GM03348 (cell line): ENCODE measurements at places on chromosomes 12 and 14.

DNA sequence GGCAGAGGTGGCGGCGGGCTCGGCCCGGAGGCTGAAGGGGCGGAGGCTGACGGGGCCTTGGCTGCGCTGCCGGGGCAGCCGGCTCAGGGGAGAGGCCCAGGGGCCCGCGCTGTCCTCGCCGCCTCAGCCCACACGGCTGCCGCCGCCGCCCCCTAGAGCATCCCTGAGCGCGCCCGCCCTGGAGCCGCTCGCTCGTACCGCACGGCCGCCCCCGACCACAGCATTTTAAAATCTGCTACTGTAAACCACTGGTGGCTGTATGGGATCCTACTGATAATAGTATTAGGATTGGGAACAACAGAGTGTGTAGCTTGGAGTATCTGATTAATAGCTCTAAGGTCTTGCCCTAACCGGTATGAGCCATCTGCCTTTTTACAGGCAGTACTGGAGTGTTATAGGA is 22.2 kb upstream of the EDDM3A start:
- DNase-seq, result peak; percentile 10

DNA sequence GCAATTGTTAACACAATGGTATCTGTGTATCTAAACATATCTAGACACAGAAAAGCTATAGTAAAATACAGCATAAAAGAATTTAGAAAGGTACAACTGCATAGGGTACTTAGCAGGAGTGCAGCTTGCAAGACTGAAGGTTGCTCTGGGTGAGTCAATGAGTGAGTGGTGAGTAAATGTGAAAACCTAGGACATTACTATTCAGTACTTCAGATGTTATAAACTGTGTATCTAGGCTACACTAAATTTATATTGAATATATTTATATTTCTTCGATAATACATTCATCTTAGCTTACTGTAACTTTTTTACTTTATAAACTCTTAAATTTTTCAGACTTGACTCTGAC is 409.0 kb upstream of the DCN start:
- no peak for DNase-seq

DNA sequence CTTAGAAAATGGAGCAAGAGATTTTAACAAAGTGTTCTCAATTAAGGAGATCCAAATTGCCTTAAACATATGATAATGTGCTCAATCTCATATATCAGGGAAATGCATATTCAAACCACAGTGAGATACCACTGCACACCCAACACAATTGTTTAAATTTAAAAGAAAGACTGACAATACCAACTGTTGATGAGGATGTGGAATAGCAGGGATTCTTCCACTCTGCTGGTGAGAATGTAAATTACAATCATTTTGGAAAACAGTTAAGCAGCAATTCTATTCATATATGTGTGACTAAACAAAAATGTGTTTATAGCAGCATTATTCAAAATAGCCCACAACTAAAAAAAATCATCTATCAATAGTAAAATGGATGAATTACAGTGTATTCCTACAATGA is 144.2 kb downstream of the KICS2 start:
- DNase-seq, result no peak

DNA sequence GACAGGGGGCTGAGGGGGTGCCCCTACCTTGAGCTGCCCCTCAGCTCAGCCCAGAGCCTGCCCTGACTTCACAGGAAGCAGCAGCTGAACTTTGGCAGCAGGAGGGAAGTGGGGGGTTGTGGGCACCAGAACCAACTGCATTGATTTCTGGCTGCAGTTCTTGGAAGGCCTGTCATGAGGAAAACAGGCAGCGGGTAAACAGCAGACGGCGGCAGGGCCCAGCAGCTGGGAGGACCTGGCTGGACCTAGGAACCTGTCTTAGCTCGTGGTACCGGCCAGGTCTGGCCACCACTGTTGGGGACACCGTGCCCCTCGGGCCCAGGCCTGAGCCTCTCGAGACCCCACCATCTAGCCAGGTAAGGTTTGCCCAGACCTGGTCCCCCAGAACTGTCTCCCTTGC is 154.2 kb upstream of the MYL2 start:
- DNase-seq, result no peak

GRCh38 chr14:43140453-43140852 is 1366.6 kb downstream of the FSCB start:
- DNase-seq, result no peak

- DNase-seq, result no peak
These were observed 73.2 kb downstream of the SETD3 start for GRCh38 chr14:99407416-99407815.

GRCh38 chr14:26846388-26846787 is 248.6 kb upstream of the NOVA1 start:
- DNase-seq, result no peak

DNA sequence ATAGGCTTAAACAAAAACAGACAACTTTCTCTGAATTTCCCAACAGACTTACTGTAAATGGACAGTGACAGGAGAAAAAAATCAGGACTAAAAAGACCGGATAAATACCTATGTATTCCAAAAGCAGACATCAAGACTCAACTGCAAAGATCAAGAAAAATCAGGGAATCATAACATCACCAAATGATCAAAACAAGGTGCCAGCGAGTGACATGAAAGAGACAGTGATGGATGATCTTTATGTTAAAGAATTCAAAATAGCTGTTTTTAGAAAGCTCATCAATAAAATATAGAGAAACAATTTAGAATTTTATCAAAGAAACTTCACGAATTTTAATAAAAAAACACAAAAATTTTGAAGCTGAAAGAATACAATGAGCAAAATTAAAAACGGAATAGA is 952.5 kb upstream of the ATXN7L3B start:
- no peak for DNase-seq

DNA sequence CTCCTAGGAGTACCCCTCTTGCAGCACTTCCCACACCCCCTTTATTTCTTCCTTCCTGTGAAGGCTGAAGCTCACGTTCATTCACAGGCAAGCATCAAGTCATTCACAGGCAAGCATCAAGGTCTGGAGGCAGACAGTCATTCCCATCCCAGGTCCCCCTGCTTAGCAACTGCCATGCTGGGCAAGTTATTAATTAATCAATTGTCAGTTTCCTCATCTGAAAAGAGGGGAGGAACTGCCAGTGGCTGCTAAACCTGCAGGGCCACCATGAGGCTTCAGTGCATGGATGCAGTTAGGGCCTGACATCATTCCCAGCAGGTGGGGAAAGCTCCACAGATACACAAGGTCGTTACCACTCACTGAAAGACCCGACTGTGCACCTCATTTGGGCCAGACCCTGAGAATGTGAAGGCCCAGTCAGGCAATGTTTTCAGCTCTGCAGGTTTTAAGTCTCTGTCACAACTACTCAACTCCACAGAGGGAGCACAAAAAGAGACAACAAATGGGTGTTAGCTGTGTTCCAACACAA is 85.0 kb upstream of the GPR68 start:
- no peak for DNase-seq

DNA sequence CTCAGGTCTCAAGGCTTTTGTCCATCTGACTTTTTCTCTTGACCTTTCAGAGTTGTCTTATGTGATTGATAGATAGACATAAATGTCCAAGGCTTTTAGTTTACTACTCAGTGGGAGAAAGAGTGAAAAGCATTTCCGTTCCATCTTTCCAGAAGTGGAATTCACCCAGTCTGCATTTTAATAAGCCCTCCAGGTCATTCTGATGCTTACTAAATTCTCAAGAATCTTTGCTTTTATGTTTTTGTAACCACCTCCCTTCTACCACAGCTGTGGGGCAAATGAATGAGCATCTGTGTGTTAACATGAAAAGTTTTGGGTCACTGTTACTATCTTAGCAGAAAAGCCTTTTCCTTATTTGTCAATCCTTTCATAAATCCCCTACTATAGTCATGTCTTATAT is 251.4 kb downstream of the LRIG3 start:
- peak; percentile 51 for DNase-seq

GRCh38 chr12:68509242-68509641 is 101.5 kb upstream of the RAP1B start:
- no peak for DNase-seq
